ENCODE measurements at places on chromosomes 2 and 18.

DNA sequence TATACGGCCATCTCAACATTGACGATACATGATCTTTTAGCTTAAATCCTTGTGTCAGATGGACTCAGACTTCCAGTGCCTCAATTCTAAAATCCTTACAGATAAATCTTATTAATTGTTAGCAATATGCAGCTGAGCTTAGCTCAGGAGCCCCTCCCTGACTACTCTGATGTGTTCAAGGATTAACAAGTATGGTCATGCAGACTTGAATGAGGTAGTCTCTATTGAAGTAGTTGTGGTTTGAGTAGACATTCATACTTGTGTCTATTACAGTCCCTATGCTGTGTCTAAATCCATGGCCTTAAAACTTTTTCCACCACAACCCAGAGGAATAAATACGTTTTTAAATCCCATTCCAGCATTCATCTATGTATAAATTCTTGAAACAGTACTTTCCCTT lies 119.5 kb downstream of the NUP35 start:
- DNase-seq, result no peak

DNA sequence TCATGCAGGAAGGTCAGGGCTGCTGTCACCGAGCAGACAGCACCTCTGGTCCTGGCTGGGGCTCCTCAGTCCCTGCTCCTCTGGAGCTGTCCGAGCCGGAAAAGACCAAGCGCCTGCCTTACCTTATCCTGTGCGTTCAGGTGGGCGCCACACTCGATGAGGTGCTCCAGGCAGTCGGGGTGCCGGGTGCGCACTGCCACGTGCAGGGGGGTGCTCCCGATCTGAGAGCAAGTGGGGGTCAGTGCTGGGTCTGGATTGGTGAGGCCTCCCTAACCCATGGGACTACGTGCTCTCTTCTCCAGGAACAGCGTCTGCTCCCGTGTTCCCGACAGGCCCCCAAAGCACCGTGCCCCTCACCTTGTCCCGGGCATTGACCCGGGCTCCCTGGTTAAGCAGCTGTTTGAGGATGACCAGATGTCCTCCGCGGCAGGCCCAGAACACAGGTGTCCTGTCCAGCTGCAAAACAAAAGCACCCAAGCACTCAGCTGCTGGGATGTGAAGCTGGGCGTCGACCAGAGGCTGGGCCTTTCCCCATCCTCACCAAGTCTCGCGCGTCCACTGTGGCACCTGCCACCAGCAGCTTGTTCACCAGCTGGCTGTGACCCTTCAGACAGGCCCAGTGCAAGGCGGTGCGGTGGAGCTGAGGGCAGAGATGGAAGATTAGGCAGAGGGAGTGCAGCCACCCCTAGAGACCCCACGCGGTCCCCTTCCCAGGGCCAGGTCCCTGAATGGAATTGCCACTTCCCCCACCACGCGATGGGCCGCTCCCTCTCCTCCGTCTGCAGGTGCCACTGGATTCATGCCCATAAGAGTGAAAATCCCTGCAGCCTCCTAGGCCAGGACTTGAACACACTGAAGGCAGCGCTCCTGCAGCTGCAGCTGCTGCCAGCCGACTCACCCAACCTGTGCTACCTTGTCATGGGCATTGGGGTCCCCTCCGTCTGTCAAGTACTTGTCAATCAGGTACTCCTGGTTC lies 3.7 kb downstream of the ANKRD23 start:
- no peak for DNase-seq

DNA sequence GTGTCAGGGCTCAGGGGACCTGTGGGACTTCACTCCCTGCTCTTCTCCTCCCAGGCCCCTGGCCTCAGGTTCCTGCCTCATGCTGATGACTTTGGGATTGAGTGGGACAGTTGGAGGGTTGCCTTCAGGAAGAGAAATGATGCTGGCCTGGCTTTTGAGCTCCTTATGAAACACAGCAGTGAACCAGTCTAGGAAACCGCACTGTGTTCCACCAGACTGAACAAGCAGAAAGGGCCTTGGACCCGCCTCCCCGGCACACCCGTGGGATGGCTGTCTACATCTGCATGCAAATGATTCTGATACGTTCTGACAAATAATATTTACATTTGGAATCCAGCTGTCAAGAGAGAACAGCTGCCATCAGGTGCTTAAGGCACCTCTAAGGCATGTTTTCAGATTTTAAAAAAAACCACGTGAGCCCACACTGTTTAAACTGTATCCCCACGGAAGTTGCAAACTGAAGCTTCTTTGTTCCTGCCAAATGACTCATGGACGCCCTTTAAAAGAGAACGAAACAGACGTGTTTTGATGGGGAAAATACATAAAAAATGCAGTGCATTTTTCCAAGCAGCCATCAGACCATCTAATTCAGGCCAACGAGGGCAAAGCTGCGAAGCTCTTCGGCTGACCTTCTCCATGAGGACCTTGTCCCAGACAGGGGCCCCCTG lies 27.6 kb upstream of the ASAP2 start:
- DNase-seq, result peak; percentile 91

GRCh38 chr2:58866040-58866439 lies 624.9 kb upstream of the FANCL start:
- DNase-seq, result peak; percentile 27

DNA sequence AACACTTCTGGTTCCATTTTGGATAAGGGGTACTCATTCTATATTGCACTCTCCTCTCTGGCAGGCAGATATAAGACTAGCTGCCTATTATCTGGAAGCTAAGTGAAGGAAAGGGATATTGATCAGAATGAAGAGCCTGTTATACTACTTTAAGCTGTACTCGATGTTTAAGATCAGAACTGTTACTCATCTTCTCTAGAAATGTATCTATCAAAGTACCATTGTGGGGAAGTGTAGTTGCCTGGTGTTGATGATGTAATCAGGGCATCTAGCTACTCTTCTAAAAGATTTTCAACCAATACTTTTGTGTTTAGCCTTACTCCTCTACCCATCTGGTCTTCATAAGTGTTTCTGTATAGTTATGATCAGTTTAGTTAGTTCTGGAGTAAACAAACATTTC lies 5.8 kb downstream of the CAMKMT start:
- no peak for DNase-seq

DNA sequence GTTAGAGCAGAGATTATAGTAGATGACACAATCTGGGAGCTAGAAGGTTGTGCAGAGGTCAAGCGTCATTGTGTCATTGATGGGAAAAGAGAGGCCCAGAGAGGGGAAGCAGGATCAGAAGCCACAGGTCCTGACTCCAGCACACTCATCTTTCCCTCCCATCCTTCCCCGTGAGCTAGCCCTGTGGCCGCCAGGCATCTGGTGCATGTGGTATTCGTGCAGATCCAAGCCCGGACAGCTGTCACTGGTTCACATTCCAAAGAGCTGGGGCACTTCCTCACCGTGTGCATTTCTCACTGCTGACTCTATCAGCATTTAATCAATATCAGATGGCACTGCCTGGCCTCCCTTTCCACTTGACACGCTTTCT lies 94.1 kb upstream of the THOC1 start:
- DNase-seq, result peak; percentile 86

GRCh38 chr2:191617575-191617974 lies 60.4 kb upstream of the NABP1 start:
- no peak for DNase-seq

DNA sequence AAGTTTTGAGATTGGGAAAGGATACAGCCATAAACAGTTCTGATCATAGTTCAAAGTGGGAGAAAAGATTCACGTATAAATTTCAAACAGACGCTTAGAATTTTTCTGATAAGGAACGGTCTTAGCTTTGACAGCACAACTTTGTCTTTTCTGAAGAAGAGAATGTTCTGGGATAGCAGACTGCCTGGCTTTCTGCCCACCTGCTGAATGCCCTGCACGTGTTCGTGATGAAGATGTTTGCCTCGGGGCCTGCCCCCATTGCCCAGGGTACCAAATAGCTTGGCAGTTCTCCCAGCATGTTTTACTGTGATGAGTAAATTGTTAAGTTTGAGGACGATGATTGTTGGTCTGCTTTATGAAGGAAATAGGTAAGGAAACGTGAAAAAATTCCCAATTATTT lies 4.6 kb downstream of the MRPL33 start:
- no peak for DNase-seq

- DNase-seq, result no peak
Observed at GRCh38 chr18:76444446-76445105, 50.5 kb downstream of the ZNF516 start.

GRCh38 chr18:79425569-79425886 lies 29.8 kb downstream of the NFATC1 start:
- no peak for DNase-seq

DNA sequence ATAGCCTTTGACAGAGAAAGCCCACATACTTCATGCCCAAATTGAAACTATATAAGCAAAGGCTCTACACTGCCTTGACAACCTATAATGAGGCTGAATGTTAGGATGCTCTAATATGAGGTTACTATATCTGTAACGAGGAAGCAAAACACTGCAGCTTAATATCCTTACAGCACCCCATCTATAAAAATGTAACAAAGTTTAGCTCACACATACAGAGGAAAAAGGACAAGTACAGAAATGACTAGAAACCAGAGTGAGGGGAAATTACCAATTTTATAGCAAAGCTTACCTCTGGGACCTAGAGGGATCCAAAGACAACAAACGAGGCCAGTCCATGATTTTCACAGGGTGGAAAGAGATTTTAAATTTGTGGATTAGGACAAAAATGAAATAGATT lies 138.5 kb downstream of the COL4A4 start:
- no peak for DNase-seq

DNA sequence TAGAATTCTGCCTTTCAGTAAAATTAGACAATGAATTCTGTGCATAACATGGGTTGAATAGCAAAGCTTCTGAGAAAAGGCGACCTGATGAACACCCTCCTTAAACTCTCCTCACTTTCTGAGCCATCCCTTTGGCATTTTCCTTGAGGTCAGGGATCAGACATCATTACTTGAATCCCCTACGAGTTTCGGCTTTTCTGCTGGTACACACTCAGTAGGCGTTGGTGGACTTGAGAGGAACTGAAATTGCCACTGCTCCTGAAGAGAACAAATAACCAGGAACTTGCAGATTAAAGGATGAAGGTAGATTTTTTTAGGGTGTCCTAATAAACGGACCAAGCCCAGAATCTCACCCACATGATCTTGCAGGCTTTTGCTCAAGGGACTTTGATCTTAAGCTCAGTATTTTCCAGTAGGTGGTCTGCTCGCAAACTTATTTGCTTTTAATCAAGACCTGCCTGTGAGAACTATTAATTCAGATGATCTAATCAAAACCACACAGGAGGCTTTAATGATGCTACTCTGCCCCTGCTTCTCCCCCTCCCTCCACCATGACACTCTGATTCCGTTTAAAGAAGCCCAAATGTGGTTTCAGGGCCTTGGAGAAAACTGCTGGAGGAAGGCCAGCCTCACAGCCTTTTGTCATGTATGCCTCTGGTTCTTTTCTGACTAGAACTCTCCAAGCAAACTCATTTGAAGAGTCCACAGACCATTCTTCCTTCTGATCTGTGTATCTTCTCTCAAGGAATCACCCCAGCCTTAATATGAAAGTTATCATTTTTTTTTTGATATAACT lies 124.9 kb downstream of the PRKCE start:
- peak; percentile 26 for DNase-seq

DNA sequence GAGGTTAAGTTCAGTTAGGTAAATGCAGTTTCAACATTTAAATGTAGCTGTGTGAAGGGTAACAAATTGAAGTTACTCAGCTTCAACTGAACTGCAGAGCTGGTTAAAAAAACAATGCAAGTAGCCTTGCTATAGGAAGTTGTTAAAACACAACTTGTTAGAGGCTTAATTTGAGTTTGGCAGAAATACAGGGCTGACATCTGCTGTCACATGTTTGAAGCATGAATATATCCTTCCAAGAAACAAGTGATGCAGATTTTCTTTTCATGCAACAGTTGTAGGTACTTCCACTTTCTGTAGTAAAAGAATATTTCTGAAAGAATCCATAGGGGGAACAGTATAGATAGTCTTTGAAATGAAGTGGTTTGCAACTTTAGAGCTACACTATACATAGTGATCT lies 208.7 kb upstream of the RASGRP3 start:
- DNase-seq, result no peak

DNA sequence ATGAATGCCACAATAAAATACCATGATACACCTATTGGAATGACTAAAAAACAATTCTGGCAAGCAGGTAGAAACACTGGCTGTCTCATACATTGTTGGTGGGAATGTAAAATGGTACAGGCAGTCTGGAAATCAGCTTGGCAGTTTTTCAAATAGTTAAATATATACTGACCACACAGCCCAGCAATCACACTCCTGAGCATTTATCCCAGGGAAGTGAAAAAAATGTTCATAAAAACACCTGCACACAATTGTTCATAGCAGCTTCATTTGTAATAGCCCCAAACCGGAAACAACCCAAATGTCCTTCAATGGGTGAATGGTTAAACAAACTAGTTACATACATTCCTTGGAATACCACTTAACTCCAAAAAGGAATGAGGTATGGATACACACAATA lies 137.2 kb downstream of the TFCP2L1 start:
- no peak for DNase-seq

GRCh38 chr18:13577091-13577697 lies 149.2 kb downstream of the FAM210A start:
- peak; percentile 51 for DNase-seq

DNA sequence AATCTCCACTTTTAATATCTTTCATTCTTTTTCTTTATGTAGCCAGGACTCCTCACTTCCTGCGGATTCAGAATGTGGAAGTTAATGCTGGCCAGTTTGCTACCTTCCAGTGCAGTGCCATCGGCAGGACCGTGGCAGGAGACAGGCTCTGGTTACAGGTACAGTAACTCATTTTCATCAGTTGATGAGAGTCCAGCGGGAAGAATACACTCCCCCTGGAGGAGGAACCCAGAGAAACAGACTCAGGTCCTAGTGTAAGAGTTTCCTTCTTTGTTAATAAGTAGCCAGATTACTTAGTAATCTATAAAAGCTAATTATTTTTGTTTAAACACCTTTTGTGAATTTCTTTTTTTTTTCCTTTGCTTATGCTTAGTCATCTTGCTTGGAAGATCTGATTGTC lies 359.4 kb downstream of the PTPRM start:
- DNase-seq, result no peak

DNA sequence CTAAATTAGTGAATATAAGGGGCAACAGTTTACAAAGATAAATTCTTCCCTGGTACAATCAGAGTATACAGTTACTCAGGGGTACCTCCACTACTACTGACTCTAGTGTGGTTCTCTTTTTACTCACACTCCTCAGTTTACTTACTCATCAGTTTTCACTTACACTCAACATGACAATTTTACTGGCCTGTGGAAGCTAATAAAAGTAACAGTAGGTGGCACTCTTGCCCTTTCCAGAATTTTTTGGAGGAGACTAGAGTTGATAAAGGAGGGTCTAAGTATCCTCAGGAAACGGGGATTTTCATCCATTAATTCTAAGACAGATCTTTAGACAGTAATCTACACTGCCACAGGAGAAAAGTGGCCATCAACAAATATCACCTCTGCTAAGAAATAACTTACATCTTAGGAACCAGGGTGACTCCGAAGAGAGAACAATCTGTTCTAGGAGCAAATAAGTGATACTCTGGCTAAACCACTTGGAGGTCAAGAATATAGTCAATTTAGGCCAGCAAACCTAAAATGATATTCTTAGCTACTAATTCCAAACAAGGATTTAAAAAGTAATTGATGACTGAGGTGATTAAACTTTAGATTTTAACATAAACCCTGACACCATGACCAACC lies 61.3 kb downstream of the ATL2 start:
- peak; percentile 64 for DNase-seq
